ENCODE measurements at places on chromosomes 3 and 15.

DNA sequence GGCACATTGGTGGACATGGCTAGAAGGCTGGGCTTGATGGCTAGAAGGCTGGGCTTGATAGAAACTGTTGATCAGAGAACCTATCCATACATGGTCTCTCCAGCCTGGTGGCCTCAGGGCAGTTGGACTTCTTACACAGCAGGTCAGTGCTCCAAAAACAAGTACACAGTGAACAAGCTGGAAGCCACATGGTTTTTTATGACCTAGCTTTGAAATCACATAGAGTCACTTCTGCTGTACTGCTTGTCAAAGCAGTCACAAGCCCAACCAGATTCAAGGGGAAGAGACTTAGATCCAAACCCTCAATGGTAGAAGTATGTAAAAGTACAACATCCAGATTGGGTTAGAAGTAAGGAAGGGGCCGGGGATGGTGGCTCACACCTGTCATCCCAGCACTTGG is 89.4 kb upstream of the HES1 start:
- no peak for DNase-seq

GRCh38 chr3:196073255-196073753 is 8.6 kb downstream of the TFRC start:
- DNase-seq = peak; percentile 35

GRCh38 chr3:65107174-65107573 is 419.4 kb upstream of the ADAMTS9 start:
- no peak for DNase-seq

DNA sequence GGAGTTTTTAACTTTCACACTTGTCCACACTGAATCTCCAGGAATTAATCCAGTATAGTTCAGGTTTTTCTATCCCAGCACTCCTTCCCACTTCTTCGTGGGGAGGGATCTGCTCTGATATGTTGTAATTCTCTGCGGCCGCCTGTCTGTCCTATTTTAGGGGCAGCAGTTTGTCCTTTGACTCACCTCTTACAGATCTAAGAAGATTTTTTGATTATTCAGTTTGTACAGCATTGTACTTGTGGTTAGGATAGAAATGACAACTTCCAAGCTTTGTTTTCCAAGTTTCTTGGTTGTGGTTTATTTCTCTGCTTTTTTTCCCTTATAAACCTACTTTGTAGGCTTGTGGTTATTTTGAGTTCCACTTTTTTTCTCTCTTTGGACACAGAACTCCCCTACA is 601.7 kb downstream of the SI start:
- DNase-seq = no peak

DNA sequence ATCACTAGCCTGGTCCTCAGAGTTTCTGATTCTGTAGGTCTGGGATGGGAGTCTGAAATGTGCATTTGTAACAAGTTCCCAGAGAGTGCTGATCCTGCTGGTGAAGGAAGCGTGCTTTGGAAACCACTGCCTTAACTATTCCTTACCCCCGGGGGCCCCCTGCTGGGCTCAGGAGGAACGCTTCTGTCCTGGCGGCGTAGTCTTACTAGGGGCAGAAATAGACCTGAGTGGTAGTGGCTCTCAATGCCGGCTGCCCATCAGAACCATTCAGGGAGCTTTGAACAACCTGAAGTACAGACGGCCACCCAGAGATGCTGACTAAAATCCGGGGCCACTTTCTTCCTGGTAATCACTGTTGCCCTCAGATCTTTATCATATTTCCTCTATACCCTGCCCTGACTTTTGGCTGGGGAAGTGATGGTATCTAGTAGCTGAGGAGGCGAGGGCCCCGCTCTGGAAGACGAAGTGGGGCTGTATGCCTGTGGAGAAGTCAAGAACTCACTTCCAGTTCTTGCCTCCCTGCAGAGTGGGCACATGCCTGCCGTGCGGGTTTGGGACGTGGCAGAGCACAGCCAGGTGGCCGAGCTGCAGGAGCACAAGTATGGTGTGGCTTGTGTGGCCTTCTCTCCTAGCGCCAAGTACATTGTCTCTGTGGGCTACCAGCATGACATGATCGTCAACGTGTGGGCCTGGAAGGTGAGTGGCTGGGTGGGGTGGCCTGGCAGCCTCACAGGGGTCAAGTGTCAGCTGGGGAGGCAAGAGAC is 16.3 kb upstream of the JMJD7 start:
- DNase-seq = peak; percentile 73

DNA sequence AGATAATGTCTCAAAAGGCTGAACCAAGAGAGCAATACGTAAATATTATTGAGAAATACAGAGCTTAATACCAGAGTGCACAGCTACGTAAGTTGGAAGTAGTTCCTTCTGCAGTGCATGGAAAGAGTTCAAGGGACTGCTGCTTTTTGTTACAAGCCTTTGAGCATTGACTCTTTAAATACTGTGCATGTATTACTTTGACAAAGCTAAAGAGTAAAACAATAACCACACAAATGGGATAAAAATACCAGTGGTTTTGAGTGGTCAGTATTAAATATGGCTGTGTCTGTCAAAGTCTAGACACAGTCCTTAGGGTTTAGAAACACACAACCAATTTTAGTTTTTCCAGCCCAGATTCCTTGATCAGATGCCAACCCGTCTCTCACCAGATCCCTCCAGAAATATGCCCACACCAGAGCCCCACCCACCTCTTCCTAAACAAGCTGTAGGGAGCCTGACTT is 62.1 kb downstream of the SSR3 start:
- no peak for DNase-seq

- no peak for DNase-seq
Observed at GRCh38 chr3:61768284-61769037, 207.1 kb downstream of the PTPRG start.

DNA sequence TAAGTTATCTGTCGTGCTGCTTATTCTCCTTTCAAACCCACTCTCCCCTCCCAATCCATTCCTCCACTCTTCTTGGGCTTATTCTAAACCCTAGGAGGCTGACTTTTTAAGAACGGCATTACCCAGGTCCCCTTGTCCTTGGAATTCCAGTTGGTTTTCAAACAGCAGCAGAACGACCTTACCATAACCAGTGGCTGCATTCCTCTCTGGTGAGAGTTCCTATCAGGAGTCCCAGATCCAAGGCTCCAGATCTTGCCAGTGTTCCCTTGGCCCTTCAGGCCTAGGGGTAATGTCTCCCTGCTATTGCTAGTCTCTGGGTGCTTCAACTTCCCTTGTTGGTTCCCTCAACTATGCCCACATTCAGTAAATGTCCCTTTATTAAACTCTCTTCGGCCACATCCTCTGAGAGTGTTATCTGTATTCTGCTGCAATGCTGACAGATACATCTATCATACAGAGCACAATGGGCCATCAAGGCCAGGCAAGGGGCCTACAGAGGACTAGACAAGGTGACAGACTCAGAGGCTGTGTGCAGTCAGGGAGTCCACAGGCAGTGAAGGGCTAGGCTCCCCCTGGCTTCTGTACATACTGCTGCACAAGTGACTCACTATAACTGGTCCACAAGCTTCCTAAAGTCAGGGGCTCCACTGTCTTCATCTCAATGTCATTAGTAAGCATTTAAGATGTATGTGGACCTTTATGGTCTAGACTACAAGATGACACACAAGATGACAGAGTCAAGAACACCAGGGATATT is 10.1 kb downstream of the LYSMD2 start:
- DNase-seq = no peak

DNA sequence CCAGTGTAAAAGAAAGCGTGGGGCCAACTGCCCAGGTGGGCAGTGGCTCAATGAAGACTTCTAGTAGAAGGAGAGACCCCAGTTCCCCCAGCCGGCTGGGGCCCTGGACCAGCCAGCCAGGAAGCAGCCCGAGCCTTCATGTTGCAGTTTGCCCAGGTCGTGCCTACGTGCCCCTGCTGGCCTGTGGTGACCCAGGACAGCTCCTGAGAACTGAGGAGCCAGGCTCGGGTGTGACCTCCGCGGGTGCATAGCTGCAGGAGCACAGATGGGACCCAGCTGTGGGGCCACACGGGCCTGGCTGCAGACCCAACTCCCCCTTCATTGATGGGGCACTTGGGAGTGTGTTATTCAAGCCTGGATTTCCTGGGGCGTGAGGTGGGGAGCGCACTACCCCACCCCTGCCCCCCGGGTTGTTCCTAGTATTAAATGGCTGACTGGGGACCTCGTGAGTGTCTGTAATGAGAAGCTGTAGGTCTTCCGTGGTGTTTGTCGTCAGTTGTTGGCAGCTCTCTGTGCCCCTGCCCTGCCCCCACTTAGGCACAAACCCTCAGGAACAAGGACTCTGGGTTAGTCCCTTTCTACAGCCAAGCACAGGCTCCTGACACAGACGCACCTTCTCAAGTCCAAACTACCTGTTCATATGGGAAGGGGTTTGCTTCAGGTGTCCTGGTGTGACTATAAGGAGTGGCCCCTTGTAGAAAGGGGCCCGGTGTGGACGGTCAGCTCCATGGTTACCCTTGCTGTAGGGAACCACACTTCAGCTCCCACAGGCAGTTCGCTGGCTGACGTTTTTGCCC is 39.1 kb downstream of the IDH2 start:
- no peak for DNase-seq

DNA sequence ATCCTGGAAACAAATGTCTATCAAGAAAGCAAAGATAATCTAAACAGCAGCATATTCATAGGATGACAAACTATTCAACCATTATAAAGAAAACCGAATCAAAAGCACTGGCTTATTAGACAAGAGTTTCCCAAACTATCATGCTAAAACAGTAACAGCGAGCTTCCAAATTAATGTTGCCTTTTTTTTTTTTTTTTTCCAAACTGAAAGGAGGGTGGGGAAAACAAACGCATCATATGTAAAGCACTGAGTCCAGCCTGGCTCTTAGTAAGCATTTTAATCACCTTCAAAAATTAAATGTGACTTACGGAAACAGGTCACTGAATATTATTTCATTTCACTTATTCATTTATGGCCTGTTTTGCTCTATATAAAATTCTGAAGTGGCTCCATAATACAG is 2.3 kb downstream of the TJP1 start:
- DNase-seq = no peak

- no peak for DNase-seq
Observed at GRCh38 chr3:138879541-138880380, 45.0 kb upstream of the PIK3CB start.

- DNase-seq = no peak
Observed at GRCh38 chr3:54122324-54123002, at the start of gene CACNA2D3. CACNA2D3 (plus strand) TSS chr3:54122552.

DNA sequence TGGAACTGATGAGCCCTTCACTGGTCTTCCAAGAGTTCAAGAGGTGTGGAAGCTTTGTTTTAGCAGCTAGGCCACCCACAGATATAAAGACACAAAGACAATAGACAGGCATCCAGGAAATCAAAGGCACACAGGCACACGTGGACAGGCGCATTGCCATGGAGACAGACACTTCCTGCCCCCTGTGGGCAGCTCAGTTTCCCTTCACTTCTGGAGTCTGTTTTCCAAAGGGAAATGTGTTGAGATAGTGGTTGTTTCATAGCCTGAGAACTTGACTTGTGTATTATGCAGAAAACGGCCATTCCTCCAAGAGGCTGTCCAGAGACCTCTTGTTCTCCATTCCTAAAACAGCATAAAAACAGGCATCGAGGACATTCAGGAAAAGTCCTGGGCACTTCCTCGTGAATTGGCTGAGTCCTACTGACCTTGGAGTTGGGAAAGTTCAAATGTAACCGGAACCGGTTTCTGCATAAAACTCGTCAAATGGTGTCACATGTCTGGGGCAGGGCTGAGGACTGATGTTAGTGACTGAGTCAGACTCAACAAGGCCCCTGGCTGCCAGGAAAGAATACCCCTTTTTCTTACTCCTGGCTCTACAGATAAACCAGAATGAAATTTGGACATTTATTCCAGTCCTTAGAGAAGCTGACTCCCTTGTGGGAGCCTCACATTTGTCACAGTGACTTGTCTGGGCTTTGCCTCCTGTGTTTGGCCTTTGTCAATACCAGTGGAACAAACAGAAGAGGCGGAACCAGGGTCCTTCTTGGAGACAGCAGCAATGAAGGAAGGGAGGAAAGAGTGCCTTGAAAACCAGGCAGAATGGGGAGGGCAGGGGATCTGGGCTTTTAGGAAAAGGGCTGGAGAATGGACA is 1.3 kb downstream of the ALPK3 start:
- DNase-seq = no peak

DNA sequence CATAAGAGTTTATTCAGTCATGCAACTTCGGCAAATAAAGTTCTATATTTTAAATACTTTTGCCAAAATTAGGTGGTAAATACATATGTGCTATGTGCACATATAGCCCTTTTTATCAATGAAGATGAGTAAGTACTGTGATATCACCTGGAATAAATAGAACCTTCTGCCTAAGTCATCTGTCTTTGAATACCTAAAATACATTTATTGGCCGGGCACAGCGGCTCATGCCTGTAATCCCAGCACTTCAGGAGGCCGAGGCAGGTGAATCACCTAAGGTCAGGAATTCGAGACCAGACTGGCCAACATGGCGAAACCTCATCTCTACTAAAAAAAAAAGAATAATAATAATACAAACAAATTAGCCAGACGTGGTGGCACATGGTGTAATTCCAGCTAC is 73.8 kb upstream of the FLNB start:
- DNase-seq = no peak

DNA sequence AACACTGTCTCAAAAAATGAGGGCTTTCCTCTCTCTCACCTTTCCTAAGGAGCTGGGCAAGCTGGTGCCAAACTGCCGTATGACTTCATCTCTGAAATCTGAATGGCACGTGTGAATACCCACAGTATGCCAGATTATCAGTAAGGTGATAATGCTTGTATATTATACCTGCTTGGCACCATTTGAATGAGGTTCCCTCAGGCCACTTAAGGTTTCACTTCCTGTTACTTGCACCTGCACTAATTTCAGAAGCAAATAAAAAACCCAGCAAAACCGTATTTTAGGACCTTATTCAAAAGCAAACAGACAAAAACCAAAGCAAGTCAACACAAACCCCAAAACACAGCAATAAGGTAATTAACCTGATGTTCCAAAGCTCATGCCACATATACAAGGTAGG is 19.7 kb downstream of the FOXP1 start:
- no peak for DNase-seq

DNA sequence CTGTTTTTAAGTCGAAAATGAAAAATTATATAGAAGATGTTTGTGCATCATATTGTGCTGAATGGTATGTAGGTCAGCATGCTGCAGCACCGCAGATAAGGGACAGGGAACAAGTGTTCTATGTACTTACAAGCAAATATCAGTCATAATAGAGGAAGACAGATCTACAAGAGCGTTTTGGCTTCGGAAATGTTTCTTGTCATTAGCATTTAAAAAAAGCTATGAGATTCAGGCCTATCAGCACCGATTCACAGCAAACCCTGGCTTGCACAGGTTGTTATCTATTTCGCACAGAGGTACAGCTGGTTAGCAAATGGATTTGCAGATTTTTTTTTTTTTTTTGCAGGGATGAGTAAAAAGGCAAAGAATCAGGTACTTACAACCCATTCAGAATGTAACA is 204.2 kb upstream of the TBC1D5 start:
- DNase-seq = no peak

Data from stimulated activated CD4-positive, alpha-beta T cell treated with anti-CD3 and anti-CD28 coated beads, Interleukin-12 subunit alpha, Interleukin-12 subunit beta, amount 100 ng/mL, for 24 hours (primary cell).